ENCODE measurements at places on chromosomes 13 and 19.

GRCh38 chr19:16168465-16169081, 4.8 kb downstream of the CIB3 start:
- no peak for DNase-seq

DNA sequence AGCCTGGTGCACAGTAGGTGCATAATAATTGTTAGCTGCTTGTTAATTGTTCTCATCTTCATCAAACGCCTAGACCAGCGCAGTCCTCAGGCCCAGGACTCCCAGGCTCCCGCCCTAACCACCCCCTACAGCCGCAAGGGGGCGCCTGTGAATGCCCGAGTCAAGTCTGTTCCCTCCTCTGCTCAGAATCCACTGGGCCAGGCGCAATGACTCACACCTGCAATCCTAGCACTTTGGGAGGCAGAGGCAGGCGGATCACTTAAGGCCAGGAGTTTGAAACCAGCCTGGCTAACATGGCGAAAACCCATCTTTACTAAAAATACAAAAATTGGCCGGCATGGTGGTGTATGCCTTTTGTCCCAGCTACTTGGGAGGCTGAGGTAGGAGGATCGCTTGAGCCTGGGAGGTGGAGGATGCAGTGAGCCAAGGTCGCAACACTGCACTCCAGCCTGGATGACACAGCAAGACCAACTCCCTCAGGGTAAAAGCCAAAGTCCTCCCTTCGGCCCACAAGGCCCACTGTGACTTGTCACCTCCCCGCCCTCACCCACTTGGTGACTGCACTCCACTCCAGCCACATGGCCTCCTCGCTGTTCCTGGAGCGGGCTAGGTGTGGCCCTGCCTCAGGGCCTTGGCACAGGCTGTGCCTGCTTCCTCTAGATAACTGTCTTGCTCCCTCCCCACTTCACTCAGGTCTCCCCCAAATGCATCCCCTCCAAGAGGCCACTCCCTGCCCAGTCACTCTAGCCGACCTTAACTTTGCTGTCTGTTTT, 9.1 kb downstream of the ZNF653 start:
- peak; percentile 58 for DNase-seq

DNA sequence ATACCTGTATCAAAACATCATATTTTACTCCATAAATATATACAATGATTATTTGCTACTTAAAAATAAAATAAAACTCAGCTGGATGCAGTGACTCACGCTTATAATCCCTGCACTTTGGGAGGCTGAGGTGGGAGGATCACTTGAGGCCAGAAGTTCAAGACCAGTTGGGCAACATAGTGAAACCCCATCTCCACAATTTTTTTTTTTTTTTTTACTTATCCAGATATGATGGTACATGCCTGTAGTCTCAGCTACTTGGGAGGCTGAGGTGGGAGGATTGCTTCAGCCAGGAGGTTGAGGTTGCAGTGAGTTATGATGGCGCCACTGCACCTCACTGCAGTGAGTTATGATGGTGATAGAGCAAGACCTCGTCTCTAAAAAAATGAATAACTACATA, 22.4 kb downstream of the POU2F2 start:
- no peak for DNase-seq

DNA sequence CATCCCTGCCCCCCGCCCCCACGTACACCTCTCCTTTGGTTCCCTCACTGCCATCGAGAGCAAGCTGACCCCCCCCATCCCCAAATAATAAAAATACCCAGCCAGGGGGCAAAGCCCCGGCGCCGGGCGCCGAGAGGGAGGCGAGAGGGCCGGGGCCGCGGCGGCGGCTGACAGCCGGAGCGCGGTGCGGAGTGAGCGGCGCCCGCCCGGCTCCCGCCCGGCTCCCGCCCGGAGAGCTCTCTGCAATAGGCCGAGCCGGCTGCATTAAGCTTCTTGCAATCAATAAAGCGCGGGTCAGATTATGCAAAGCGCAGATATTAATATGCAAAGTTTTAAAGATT, 40.9 kb downstream of the DEDD2 start:
- no peak for DNase-seq

DNA sequence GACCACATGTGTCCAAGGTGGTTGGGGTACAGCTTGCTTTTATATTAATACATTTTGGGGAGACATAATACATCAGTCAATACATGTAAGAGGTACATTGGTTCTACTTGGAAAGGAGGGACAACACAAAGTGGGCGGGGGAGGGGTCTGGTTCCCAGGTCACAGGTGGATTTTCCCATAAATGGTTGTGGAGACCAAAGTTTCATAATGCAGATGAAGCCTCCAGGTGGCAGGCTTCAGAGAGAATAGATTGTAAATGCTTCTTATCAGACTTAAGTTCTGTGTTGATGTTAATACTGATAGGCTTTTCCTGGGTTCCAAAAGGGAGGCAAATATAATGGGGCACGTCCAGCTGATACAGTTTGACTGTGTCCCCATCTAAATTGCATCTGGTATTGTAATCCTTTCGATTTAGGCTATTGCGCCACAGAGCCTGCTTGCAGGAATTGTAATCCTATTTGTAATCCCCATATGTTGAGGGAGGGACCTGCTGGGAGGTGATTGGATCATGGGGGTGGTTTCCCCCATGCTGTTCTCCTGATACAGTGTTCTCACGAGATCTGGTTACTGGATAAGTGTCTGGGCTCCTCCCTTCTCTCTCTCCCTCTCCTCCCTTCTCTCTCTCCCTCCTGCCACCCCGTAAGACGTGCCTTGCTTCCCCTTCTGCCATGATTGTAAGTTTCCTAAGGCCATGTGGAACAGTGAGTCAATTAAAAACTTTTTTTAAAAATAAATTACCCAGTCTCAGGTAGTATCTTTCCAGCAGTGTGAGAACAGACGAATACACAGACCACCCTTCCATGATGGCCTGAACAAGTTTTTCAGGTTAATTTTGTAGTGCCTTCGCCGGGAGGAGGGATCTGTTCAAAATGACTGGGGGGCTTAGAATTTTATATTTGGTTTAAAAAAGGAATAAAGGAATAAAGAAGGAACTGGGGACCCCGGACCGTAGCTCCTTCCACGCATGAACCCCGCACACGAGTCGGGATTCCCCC, 44.9 kb downstream of the ZNF823 start:
- no peak for DNase-seq

GRCh38 chr19:19053508-19054314, 10.1 kb upstream of the SLC25A42 start:
- peak; percentile 36 for DNase-seq

GRCh38 chr13:30294004-30294403, 13.3 kb downstream of the KATNAL1 start:
- DNase-seq, result no peak

GRCh38 chr19:17235971-17236777, 9.5 kb downstream of the NR2F6 start:
- no peak for DNase-seq

Data from stimulated activated CD4-positive, alpha-beta T cell treated with anti-CD3 and anti-CD28 coated beads, Interleukin-15, amount 100 ng/mL, for 1 hour (primary cell).